Cerebellum (tissue), 4 donors: ENCODE measurements at places on chromosomes 4 and X. TPM values are rescaled to one million over a fixed set of nuclear protein-coding genes. Genes with fewer than 3 reads are reported as not detected.

- no peak for DNase-seq
Observed at GRCh38 chr4:2927696-2928075, 35.5 kb downstream of the NOP14 start.

DNA sequence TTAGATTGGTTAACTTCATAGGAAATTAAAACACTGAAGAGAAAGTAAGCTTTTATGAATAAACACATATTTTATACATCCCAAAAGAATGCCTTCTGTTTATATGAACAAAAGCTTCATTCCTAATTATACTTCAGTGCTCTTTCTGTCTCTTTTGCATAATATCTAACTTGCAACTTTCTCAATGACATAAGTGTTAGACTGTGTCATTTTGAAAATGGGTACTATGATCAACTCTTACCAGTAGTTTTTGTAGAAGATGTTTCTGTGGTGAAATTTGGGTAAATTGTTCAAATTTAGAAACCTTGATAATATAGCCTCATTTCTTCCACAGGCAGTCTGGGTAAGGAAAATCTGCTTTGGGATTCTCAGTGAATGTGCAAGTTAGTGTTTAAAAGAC lies 991.4 kb downstream of the CCSER1 start:
- DNase-seq = no peak

The AREG gene
- total RNA-seq = not detected

- no peak for DNase-seq
Observed at GRCh38 chr4:110620691-110621327, 2.1 kb downstream of the PITX2 start.

DNA sequence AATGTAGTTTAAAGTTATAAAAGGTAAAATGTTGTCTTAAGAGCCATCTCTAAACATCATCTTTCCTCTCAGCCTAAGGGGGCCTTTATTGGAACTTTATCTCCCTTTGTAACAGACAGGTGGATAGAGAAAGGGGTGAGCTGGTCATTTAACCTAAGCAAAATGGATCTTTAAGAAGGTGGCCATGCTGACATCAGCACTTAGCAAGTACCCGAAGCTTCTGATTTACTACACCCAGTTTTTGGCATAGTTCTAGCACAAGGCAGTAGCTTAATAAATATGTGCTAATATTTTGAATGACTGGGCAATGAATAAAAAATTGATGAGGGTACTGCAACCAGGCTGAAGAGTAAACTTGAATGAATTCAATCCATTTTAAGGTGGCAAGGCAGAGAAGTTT lies 172.7 kb downstream of the GABRG1 start:
- DNase-seq = no peak
